ENCODE measurements at places on chromosomes 13 and 19. TPM values are rescaled to one million over a fixed set of nuclear protein-coding genes. Genes with fewer than 3 reads are reported as not detected.

- DNase-seq = no peak
Observed at GRCh38 chr13:20767309-20767943, 6.3 kb downstream of the EEF1AKMT1 start.

GRCh38 chr13:23901365-23901764 is 4.1 kb upstream of the C1QTNF9B start:
- DNase-seq = peak; percentile 64

DNA sequence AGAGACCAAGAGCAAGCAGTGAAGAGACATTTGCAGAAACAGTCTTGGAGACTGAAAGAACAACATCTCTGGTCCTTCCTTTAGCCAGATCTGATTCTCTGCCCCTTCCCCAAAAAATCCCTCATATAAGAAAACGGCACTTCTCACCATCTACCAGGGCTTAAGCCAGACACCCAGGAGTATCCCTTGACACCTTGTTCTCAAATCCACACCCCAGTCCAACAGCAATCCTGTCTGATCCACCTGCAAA is 1.7 kb upstream of the PLEKHG2 start:
- no peak for DNase-seq

ZGLP1 gene
- 1.7 TPM for total RNA-seq

PRR22 gene
- total RNA-seq = 5.9 TPM
